HepG2 (cell line): ENCODE measurements at places on chromosomes 7 and 10.

DNA sequence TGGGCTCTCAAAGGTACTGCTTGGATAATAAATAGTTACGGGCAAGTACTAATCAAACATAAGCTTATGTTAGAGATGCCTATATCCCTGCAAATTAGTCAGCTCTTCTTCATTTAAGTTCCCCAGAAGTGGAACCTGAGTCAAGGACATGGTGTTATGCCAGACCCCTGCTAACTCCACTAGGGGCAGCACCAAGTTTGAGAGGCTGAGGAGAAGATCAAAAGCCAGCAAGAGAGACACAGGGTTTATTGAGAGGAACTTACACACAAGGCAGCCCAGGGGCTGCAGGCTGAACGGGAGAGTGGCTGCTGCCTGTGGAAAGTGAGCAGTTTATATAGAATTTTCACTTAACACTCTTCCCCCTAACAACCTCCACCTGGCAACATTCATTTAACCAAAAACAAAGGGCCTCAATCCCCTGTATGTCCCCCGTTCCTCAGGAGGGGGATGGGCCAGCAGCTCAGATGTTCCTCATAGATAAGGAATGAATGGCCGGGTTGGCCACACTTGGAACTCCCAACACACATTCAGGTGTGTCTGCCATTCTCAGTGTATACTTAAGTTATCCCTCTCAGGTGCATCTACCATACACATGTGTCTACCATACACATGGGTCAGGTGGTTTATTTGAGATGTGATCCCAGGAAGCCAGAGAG is 62.6 kb upstream of the GHITM start:
- peak; percentile 19 for DNase-seq

- DNase-seq: no peak
Observed at GRCh38 chr10:103540722-103541121, 47.2 kb downstream of the NEURL1 start.

GRCh38 chr7:91050677-91051076 is 213.6 kb upstream of the FZD1 start:
- no peak for DNase-seq

GRCh38 chr7:130513447-130513846 is 21.6 kb downstream of the MEST start:
- DNase-seq: no peak

DNA sequence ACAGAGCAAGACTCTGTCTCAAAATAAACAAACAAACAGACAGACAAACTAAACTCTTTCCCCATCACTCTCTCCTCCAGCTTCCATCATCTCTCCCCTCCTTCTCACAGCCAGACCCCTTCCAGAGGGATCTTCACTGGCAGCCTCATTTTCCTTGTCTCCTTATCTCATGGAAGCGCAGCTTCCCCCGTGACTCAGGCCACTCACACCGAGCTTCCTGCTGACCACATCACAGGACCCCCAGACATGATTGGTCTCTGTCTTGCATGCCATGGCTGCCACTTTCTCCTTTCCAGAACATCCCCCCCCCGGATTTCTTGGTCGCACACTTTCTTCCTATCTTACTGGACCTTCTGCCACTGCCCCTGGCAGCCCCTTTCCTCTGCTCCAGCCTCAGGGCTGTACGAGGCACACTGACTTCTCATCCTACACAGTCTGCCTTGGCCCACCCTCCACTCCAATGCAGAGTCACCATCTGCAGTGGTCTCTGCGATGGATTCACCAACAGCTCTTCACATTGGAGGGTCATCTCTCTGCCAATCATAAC is 4.9 kb upstream of the INSIG1 start:
- no peak for DNase-seq

- no peak for DNase-seq
Observed at GRCh38 chr7:107474104-107474521, 4.3 kb downstream of the GPR22 start.

DNA sequence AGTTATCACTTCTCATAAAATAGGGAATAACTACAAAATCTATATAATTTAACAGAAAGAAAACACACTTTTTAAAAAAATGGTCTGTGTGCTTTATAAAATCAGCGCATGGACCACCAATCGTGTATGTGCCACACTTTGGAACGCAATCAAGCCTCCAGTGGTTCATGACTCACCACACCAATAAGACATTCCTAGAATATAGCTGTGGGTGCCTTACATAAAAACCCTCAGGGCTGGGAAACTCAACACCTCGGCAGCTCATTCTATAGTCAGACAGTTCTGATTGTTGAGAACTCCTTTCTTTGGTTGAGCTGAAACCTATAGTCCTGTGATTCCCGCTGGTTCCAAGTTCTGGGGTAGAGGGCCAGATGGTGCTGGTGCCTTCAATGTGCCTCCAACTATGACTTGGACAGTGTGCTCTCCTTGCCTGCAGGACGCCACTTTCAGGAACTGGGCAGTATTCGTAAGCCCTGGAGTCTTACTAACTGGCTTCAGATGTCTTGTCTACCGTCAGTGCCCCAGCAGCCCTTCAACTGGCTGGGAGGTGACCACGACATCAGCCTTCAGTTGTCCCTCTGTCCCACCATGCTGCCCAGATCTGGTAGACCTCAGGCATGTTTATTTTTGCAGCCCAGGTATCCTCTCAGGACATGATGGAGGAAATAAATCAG is 135.7 kb upstream of the GDF10 start:
- no peak for DNase-seq

DNA sequence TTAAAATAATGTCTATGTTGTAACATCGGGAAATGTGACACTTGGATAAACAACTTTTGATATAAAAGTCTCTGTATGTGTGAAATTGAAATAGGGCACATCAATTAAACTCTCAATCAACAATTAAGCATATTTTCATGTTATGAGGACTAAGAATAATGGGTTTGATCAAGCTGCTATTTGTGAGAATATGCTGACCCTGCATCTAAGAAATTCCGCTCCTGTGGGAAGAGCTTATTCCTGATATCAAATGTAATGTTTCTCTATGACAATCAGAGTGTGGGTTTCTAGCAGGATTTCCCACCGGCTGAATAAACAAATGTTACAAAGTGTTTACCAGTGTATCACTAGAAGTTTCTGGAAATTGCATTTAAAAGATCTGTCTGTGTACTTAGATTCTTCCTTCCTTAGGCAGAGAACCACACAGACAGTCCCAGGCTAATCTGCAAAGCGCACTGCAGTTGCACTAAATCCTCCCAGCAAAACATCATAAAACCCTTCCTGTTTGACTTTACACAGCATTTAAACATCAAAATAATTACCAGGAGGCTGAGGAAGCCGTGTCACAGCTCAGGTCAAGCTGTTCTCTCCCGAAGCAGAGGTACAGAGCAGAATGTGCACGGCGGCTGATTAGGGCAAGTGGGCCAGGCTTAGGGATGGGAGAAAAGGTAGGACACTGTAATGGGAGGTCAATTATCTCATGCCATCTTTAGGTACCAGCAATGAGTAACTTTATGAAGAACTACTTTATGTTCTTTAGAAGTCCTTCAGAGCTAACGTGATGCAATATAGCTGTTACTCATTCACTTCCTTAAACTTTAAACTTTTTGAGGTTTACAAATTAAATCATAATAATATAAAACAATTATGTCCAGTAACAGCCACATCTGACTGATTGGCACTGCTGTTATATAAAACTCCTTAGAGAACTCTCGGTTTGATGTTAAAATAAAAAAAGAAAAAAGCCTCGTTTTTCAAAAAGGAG is 109.1 kb upstream of the CTTNBP2 start:
- no peak for DNase-seq
